CD14-positive monocyte (primary cell): ENCODE measurements at places on chromosomes 13 and 19.
A peak's percentile ranks its signal among the peaks of the same experiment; 100 is the strongest.

GRCh38 chr19:9881720-9882119 lies 46.6 kb downstream of the PIN1 start:
- DNase-seq = no peak

DNA sequence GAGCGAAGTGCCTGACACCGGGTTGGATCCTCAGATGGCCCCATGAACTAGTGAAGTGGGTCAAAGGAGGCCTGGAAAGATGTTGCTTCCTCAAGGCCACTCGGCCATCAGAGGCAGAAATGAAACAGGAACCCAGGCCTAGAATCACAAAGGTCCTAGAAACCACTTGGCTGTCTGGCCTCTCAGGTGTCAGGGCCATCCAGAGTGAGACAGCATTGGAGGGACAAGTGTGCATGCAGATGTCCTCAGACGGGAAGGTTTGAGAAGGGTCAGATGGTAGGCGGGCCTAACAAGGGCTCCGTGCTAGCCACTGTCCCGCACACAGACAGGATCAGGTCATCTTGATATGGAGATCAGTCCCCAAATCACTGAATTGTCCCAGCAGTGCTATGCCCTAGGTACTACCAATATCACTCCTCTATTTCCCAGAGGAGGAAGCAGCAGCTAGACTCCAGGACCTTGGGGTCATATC lies 14.3 kb downstream of the CCDC97 start:
- DNase-seq = peak; percentile 61

DNA sequence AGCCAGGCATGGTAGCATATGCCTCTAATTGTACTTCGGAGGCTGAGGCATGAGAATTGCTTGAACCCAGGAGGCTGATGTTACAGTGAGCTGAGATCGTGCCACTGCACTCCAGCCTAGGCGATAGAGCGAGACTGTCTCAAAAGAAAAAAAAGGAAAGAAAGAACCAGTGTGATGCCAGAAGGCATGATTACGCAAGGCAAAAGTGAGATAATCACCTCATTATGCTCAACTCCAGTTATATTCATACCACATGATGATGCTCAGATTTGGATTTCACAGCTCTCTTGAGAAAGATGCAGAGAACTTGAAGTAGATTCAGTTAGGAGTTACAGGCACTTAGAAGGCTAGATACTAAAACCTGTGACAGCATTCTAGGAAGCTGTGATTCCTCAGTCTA lies 21.8 kb downstream of the RCBTB1 start:
- DNase-seq = peak; percentile 10

DNA sequence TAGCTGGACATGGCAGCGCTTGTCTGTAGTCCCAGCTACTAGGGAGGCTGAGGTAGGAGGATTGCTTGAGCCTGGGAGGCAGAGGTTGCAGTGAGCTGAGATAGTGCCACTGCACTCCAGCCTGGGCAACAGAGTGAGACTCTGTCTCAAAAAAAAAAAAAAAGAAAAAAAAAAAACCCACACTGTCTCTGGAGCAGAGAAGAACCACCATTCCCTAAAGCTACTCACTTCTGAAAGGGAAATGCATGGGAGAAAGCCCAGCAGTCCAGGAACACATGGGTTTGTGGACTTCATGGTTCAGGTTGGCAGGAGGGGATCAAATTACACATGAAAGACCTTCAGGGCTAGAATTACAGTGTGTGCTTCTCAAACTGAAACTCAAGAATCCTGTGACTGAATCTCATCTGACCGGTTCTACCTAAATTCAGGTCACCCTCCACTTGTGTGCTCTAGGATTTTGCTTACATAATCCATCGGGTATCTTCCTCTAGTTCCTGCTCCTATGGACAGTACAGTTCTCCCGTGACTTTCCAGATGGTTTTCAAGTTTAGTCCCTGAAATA lies 30.2 kb upstream of the CPB2 start:
- no peak for DNase-seq

DNA sequence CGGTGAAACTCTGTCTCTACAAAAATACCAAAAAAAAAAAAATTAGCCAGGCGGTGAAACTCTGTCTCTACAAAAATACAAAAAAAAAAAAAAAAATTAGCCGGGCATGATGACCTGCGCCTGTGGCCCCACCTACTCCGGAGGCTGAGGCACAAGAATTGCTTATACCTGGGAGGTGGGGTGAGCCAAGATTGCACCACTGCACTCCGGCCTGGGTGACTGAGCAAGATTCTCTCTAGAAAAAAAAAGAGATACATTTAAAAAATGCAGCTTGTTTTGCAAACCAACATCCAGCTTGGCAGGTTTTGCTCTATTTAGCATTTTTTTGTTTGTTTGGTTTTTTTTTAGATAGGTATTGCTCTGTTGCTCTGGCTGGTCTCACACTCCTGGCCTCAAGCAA lies 6.7 kb upstream of the PGPEP1 start:
- DNase-seq = no peak

GRCh38 chr19:10104130-10104513 lies 1.6 kb upstream of the ANGPTL6 start:
- no peak for DNase-seq

- no peak for DNase-seq
Observed at GRCh38 chr13:40519637-40520036, 146.8 kb downstream of the FOXO1 start.

DNA sequence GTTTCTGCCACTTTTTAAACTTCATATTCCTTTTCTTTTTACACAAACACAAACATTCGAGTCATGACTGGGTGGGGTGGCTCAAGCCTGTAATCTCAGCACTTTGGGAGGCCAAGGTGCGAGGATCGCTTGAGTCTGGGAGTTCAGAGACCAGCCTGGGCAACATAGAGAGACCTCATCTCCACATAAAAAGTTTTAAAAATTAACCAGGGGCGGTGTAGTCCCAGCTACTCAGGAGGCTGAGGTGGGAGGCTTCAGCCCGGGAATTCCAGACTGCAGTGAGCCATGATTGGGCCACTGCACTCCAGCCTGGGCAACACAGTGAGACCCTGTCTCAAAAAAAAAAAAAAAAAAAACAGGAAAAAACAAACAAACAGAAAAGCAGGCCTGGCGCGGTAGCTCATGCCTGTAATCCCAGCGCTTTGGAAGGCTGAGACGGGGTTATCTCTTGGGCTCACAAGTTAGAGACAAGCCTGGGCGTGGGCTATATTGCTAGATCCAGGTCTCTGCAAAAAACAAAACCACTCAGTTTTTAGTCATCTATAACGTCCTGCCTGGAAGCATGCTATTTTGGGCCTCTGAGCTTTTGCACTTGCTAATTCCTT lies 583 bp upstream of the BAX start:
- DNase-seq = no peak

DNA sequence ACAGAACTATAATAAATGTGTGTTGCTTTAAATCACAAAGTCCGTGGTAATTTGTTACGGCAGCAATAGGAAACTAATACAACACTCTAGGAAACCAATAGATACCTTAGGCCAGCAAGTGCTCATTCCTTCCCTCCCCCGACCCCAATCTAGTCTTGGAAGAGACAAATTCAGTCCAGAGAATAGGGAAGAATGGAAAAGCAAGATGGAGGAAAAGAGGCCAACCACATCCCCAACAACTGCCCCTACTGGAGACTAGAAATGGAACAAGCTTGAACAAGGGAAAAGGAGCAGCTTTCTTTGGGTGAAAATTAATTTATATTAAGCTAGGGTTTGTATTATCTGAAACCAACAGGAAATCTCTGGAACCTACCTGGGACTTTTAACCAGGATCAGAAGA lies 54.4 kb downstream of the DIAPH3 start:
- no peak for DNase-seq

GRCh38 chr13:107969546-107969945 lies 245.8 kb downstream of the LIG4 start:
- DNase-seq = no peak

DNA sequence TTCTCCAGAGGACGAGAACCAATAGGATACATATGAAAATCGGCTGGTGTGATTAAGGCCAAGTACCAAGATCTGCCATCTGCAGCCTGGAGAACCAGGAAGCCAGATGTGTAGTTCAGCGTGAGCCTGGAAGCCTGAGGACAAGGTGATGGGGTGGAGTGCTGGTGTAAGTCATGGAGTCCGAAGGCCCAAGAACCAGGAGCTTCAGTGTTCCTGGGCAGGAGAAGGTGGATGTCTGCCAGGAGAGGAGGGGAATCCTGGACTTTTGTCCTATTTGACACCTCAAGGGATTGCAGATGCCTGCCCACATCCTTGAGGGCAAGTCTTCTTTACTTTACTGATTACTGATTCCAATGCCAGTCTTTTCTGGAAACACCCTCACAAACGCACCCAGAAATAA lies 71.5 kb downstream of the SPATA13 start:
- DNase-seq = no peak

DNA sequence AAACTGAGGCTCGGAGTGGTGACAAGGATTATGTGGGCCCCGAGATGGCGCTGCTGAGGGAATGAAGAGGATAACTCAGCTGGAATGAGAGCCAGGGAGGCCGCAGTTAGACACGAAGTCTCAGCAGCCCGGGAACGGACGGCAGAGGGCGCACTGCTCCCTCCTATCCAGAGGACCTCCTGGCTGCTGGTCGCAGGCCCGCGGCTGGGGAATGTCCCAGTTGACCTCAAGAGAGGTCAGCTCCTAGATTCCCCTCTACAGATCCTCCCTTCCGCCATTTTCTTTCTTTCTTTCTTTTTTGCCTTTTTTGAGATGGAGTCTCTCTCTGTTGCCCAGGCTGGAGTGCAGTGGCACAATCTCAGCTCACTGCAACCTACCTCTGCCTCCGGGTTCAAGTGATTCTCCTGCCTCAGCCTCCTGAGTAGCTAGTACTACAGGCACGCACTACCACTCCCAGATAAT lies 24.1 kb upstream of the ASPDH start:
- DNase-seq = peak; percentile 42

DNA sequence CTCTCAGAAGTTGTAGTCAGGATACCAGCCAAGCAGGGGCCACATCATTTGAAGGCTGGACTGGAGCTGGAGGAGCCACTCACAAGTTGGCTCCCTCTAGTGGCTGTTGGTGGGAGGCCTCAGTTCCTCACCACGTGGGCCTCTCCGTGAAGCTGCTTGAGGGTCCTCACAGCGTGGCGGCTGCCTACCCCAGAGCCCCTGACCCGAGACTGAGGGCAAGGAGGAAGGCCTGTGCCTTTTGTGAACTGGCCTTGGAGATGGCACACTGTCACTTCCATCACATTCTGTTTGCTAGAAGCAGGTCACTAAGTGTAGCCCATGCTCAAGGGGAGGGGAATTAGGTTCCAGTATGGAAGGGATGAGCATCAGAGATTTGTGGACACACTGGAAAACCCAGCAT lies 14.6 kb downstream of the GNA11 start:
- peak; percentile 70 for DNase-seq

DNA sequence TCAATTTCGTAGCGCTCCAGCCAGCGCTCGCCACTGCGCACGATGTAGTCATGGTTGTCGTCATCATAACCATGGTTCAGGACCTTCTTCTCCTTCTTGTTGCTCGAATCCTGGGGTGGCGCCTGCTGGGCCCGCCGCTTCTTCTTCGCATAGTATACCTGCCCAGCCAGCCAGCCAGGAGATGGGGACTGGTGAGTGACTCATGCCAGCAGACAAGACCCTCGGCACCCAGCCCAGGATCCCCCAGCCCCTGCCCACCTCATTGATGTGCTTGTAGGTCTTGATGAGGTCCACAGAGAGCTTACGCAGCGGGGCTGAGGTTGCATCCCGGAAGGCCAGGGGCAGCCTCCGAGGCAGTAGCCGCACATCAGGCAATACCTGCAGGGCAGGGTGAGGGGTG lies 3.6 kb downstream of the DYRK1B start:
- no peak for DNase-seq

DNA sequence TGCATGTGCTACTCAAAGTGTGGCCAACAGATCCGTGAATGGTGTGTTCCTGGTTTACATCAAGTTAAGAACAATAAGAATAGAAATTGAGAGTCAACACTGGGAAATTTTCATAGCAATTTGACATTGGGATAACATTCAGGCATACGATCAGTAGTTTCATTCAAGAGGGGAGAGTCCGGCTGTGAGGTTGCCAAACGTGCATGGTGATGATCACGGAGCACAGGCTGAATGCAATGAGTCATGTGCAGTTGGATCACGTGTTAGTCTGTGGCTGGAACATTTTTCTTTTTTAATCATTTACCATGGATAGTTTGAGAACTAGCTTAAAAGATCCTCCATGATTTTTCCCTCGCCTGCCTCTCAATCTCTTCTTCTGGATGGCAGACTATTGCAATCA lies 2.5 kb upstream of the DCT start:
- DNase-seq = peak; percentile 27

- no peak for DNase-seq
Observed at GRCh38 chr13:113650275-113650674, 7.7 kb downstream of the ATP4B start.

- no peak for DNase-seq
Observed at GRCh38 chr13:43865892-43866291, 13.6 kb downstream of the CCDC122 start.

DNA sequence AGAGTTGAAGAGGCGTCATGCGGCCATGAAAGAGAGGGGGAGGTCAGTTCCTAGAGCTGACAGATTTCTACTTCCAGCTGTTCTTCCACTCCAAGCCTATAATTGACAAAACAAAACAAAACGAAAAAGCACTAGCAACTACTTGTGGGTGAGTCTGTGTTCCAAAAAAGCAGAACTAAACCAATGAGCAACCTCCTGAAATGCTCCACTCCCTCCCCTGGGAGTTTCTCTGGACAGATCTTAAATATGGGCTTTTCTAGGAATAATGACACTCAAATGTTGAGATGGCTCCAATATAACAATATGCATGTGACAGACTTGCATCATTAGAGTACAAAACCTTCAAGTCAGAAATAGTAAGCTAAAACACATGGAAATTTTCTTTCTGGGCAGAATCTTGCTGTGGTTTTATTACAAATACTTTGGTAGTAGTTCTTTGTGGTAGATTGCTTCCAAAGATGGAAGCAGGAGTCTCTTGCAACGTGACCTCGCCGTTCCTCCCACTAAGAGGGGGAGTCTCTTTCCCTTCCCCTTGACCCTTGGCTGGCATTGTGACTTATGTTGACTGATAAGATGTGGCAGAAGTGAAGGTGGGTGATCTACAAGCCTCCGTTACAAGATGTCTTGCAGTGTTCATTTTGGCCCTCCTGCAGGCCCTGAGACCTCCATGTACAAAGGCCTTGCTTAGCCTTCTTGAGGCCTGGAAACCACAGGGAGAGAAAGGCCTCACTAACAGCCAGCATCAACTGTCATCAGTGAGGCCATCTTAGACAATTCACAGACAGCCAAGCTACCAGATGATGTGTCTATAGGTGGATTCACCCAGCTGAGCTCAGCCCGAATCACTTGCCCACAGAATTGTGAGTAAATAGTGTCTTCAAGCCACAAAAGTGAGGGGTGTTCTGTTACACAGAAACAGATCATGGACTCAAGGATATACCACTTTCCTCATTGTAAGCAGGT lies 173.1 kb upstream of the RFC3 start:
- peak; percentile 11 for DNase-seq

GRCh38 chr13:27820524-27821482 lies 28.5 kb downstream of the GSX1 start:
- DNase-seq = no peak

GRCh38 chr13:87907202-87907601 lies 236.0 kb downstream of the SLITRK5 start:
- no peak for DNase-seq

GRCh38 chr19:13018035-13018914 lies 23.0 kb downstream of the NFIX start:
- no peak for DNase-seq

GRCh38 chr13:20369886-20370361 lies 137.8 kb upstream of the GJB6 start:
- no peak for DNase-seq
